NK-92 treated with Interleukin-12 subunit alpha and Interleukin-12 subunit beta, amount 100 ng/mL, for 24 hours (cell line): ENCODE measurements at places on chromosomes 11 and 22.

DNA sequence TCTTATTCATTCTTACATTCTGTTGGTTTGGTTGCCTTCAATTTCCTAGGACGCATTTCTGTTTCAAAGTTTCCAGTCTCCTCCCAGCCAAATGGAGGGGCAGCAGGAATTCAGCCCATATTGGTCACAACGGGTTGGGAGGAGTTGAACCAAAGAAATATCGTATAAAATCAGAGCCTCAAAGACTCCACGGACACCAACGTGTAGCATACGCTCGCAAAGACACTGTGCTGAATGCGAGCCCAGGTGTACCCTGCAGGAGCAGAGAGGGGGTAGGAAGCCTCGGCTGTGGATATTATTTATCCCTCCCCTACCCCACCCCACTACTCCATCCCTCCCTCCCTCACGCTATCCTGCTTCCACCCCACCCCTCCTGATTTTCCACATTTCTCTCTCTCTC, 15.5 kb upstream of the CCND1 start:
- DNase-seq = no peak

- no peak for DNase-seq
These were observed 1458.6 kb upstream of the TENM4 start for GRCh38 chr11:80899381-80899780.

GRCh38 chr11:86488553-86488952, 113.9 kb downstream of the CCDC81 start:
- DNase-seq = no peak

DNA sequence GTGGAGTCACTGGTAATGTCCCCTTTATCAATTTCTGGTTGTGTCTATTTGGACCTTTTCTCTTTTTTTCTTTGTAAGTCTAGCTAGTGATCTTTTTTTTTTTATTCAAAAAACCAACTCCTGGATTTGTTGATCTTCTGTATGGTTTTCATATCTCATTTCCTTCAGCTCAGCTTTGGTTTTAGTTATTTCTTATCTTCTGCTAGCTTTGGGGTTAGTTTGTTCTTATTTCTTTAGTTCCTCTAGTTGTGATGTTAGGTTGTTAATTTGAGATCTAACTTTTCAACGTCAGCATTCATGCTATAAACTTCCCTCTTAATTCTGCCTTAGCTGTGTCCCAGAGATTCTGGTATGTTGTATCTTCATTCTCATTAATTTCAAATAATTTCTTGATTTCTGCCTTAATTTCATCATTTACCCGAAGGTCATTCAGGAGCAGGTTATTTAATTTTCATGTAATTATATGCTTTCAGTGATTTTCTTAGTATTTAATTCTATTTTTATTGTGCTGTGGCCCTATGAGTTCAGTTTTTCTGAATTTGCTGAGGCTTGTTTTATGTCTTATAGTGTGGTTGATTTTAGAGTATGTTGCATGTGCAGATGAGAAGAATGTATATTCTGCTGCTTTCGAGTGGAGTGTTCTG, 29.0 kb downstream of the PI4KA start:
- no peak for DNase-seq

DNA sequence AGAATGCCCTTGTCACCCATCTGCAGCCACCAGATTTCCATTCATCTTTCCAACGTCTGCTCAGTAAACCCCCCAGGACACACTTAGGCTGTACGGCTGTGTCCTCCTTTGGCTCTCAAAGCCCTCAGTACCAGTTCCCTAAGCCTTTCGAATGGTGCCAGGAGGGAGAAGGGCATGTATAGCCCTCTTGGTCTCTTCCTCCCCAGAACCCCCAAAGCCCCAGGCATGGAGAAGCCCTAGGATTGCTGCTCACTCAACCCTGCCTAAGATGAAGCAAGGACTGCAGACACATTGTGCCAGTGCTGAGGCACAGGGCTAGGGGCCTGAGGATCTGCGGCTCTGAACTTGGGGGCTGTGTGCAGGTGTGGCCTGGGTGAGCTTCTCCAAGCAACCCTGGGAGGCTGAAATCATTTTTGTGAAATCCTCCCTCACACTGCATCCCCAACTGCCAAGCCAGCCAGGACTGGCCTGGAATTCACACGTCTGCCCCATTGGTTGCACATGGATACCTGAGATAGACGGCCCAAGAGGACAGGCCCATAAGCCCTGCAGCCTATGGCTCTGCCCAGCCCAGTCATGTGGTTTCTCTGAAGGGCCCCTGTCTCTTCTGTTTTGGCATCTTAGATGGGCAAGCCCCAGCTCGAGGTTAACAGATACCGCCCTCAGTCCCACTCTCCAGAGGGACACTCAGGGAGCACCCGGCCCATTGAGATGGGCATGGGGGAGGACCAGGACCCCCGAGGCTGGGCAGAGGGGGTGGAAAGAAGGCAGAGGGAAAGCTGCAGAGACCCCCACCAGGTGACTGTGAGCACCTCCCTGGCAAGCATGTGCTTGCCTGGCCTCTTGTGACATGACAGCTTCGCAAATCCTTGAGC, 34.0 kb downstream of the KCNQ1OT1 start:
- DNase-seq = no peak

DNA sequence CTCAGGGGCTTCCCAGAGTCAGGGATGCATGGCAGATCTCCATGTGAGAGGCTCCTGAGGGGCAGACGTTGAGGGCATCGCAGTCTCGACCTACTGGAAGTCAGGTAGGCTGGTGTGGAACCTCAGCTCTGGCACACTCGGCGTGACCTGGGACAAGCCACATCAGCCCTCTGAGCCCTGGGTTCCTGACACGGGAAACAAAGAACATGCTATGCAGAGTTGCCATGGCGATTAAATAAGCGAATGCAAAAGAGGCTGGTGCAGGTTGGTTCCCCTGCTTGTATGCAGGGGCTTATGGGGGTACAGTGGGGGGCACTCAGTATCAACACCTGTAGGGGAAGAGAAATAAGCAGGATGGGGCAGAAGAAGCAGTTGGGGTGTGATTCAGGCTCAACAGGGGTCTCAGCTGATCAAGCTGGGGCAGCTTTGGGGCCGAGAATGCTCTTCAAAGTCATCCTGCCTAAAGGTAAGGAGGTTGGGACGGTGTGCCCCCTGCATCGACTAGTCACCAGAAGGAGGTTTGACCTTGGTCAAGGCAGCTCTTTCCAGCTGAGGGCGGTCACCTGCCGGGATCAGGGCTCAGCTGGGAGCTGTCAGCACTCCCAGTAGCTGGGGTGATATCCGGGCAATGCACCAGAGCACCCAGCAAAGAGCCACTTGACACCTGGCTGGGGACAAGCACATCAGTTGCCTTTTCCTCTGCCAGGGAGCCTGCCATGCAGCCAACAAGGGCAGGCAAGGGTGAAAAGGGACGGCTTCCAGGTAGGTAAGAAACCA, 442.7 kb downstream of the MIAT start:
- DNase-seq = no peak

GRCh38 chr11:57456960-57457642, 3.2 kb upstream of the RTN4RL2 start:
- peak; percentile 42 for DNase-seq

DNA sequence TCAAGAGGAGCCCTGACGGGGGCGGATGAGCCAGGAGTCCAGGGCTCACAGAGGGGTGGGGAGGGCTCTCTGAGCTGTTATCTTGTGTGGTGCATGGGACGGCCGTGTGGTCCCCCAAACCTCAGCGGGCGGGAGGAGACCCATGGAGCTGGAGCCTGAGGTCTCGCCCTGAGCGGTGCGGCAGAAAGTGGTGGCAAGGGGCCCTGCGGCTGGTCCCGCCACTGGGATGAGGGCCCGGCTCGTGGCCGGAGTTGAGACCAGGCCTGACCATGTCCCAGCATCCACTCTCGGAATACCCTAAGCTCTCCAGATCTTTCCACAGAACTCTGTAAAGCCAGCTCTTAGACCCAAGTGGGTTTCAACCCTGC, 22.6 kb upstream of the TTLL12 start:
- DNase-seq = no peak
